Fibroblast of the aortic adventitia (primary cell): ENCODE measurements at places on chromosomes 3 and 15. TPM values are rescaled to one million over a fixed set of nuclear protein-coding genes. Genes with fewer than 3 reads are reported as not detected.

DNA sequence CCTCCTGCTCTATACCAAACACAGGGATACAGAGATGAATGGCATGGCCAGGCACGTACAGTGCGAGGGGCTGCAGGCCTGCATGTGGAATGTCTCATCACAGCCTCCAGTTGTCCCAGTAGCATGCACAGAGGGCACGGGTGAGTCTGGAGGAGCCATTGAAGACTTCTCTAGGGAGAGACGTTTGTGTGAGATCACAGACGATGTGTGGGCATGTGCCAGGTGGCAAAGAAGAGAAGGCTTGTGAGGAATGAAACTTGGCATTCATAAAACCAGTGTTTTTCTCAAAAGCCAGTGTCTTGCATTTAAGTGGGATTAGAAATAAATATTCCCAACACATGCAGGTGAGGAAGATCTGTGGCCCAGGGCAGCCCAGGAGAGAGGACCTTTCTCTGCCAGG is 119.1 kb upstream of the UBE3A start:
- DNase-seq = no peak

DNA sequence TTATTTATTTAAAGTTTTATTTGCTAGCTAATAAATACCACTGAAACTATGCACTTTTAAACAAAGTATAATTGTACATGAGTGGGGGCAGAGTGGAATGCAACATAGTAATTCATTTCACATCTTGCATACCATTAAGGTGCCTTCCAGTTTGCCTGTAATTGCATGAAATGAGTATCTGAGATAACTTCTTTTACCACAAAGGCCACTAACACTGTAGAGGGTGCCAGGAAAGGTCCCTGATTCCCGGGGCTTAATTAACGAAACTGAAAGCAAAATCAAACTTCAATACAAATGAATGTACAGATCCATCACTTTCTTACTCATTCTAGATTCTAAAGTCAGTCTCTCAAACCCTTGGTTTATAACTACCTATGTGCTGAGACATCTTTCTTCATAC is 2.1 kb downstream of the CD47 start:
- DNase-seq = peak; percentile 34

The PLIN1 gene
- total RNA-seq = 0.27 and 0.41 TPM in 2 replicates

DNA sequence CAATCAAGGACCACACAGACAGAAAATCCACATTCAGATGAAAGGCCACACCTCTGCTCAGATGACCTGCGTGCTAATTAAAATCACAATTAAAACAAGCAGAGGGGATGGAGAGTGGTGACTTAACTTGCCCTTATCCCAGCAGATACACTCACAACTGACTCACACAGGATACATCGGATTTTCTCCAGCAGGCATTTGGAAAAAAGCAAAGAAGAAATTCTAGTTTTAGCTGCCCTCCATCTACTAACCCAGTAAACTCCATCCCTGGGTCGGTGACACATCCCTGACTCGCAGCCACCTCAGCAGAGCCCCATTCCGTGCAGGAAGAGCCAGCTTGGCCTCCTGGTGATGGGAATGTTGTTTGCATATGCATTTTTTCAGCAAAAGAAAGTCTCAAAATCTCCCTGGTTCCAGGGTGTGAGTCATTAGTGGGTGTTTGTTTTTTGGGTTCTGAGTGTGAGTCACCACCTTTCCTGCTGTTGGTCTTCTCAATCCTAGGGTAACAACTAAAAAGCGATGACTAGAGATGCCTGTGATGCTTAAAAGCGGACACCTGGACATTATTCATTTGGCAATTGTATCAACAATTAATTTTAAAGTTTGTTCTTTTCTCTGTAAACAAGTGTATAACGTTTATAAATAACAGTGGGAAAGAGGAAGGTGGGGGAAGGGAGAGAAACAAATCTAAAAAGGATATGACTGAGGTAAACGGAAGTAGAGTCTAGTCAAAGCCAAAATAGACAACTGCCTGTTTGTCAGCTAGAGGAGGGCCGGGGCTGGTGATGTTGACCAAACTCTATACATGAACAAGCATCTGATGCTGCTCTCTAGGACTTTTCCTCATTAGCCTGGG is 49.8 kb upstream of the SLC4A7 start:
- DNase-seq = peak; percentile 99

DNA sequence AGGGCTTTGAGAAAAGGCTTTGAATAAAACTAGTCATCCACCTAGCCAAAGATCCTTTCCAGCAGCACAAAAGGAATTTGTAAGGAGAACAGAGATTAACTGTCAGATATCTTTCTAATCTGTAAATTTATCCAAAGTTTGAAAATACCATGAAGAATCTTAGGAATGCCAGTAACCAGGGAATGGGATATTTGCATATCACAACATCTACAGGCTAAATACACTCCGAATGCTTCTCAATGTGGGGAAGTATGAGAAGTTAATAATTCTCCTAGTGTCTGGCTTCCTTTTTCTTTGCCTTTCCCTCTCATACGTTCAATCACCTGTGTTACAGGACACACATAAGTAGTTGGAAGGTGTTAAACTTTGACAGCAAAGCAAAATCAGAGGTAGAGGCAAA is 7.8 kb downstream of the ANAPC13 start:
- no peak for DNase-seq

The MCF2L2 gene
- 0.09 TPM in 1 of 2 replicates, not detected in the other for total RNA-seq

DNA sequence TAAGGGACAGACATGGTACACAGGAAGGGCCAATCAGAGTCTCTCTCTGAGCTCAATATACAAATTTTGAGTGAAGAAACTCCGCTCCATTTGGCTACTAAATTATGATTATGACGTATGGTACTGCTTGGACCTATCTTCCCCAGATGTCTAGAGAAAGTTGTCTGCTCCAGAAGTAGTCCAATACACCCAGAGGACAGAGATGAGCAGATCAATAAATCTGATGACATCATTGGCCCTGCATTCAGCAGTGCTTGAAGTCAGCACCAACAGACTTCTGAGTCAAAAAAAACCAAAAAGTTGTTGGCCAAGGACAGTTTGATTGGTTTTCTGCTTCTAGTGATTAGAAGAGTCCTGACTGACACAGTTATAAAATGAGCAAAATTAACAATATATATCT is 19.9 kb upstream of the ARHGEF26 start:
- no peak for DNase-seq

DNA sequence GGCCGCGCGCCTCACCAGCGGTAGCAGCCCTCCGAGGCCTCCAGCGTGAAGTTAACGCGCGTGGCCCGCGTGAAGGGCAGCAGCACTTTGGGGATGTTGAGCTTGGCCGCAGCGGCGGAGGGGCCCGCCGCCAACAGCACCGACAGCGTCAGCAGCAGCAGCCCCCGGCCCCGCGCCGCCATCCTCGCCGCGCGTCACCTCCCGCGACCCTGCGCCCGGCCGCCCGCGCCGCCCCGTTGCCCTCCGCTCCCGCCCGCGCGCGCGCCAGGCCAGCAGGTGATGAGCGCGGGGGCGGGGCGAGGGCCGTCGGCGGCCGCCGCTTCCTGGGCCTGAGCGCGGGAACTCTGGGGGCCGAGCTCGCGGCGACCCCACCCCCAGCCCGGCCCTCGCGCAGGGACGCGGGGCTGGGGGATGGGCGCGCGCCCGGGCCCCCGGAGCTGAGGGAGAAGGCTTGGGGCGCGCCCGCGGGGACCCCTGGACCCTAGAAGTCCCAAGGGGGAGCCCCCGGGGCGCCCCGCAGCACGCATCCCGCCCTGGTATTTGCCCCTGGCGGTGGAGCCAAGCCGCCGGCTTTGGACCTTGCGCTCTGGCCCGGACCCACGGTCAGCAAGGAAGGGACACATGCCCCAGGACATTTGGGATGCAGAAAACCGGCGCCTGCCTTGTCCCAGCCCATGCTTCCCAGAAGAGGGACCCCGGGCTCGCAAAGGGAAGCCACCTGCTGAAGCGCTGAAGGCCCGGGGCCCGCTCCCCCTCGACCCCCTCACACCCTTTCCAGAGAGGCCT is at the start of gene NUP210:
TSS of gene NUP210 (minus strand) at position 278 of the 786 bp plus-strand sequence. CDS start at position 182, 96 bp downstream.
- DNase-seq = no peak

The KCNMB2 gene
- 0.41 TPM in 1 of 2 replicates, not detected in the other for total RNA-seq

GRCh38 chr3:6526861-6527260 is 334.1 kb upstream of the GRM7 start:
- no peak for DNase-seq

The FAM174B gene
- 2.2 and 5.5 TPM in 2 replicates for total RNA-seq

The C3orf22 gene
- not detected in 2 replicates for total RNA-seq
